ENCODE measurements at places on chromosomes 7 and 10. TPM values are rescaled to one million over a fixed set of nuclear protein-coding genes. Genes with fewer than 3 reads are reported as not detected.

GRCh38 chr7:141360416-141360760 lies 190.8 kb upstream of the AGK start:
- DNase-seq = no peak

The ASZ1 gene
- polyA plus RNA-seq = 0.05 TPM

The AKR1C3 gene
- polyA plus RNA-seq = 61.7 TPM

GRCh38 chr10:80530251-80530650 lies 7.5 kb upstream of the SH2D4B start:
- DNase-seq = no peak

The SAP25 gene
- 4.9 TPM for polyA plus RNA-seq

The MBL2 gene
- 0.23 TPM for polyA plus RNA-seq

The PPP1R17 gene
- not detected for polyA plus RNA-seq

DNA sequence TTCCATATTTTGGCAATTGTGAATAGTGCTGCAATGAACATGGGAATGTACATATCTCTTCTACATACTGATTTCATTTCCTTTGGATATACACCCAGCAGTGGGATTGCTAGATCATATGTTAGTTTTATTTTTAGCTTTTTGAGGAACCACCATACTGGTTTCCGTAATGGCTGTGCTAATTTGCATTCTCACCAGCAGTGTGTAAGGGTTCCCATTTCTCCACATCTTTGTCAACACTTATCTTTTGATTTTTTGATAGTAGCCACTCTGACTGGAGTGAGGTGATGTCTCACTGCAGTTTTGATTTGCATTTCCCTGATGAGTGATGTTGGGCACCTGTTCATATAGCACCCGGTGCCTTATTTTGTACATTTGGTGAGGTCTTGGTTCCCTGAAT lies 519.6 kb downstream of the REEP3 start:
- DNase-seq = no peak

The PLEKHA8 gene
- 18.5 TPM for polyA plus RNA-seq

GRCh38 chr10:114347791-114348190 lies 56.5 kb downstream of the AFAP1L2 start:
- DNase-seq = no peak

DNA sequence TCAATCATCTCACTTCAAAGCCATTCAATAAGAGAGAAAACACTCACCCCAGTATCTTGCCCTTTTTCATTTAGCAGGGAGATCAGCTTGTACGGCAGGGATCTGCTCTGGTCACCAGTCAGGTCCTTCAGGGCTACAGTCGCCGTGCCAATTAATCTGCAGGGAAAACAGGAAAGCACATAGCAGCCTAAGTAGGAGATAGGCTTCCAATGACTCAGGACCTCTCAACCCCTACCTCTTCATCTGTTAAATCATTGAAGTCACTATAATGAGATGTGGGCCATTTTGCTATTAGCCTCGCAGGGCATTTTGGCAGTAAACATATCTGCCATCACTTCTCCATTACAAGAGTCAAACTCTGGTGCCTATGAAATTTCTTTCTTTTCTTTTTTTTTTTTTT lies 50.8 kb downstream of the MYOF start:
- DNase-seq = no peak

- DNase-seq = no peak
Observed at GRCh38 chr10:90862908-90863514, 5.2 kb upstream of the HTR7 start.

DNA sequence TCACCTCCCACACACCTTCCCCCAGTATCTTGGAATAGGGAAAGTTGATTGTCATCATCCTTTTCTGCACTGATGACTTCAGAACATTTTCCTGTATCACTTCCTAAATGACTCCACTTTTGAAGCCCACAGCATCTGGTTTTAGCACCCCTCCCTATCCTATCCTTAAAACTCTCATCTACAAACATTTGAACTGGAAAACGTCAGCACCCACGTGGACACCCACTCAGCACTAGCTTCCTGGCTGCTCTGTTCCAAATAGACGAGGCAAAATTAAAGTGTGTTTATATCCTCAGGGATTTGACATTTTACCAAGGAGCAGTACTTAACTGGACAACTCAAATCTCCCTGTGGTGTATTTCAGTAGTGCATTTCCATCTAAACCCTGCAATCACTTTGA lies 73.9 kb downstream of the REEP3 start:
- DNase-seq = no peak

Data from left renal pelvis (tissue), 4 donors.